Stimulated activated CD4-positive, alpha-beta T cell treated with anti-CD3 and anti-CD28 coated beads, Interleukin-2, amount 100 ng/mL, for 4 hours (primary cell): ENCODE measurements at places on chromosomes 13 and 19.
A peak's percentile ranks its signal among the peaks of the same experiment; 100 is the strongest.

GRCh38 chr13:97223711-97224541 lies 1.8 kb downstream of the MBNL2 start:
- DNase-seq: no peak

GRCh38 chr13:23619068-23619855 lies 49.0 kb downstream of the TNFRSF19 start:
- no peak for DNase-seq

DNA sequence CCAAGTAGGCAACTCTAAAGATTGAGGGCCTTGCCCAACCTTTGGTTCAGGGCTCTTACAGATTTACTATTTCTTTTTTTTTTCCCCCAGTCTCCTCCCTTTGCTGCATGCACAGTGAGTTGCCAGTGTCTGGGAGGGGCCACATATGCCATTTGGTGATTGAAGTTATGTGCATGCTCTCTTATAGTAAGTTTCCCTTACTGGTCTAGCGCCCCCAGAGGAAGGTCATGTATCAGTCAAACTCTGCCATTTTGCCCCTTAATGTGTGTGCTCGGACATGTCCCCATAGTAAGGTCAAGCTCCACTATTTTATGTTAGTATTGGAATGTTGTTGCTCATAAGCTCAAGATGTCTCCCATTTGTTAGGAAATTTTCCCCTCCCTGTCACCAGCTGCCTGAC lies 1138.0 kb upstream of the SLC10A2 start:
- no peak for DNase-seq

DNA sequence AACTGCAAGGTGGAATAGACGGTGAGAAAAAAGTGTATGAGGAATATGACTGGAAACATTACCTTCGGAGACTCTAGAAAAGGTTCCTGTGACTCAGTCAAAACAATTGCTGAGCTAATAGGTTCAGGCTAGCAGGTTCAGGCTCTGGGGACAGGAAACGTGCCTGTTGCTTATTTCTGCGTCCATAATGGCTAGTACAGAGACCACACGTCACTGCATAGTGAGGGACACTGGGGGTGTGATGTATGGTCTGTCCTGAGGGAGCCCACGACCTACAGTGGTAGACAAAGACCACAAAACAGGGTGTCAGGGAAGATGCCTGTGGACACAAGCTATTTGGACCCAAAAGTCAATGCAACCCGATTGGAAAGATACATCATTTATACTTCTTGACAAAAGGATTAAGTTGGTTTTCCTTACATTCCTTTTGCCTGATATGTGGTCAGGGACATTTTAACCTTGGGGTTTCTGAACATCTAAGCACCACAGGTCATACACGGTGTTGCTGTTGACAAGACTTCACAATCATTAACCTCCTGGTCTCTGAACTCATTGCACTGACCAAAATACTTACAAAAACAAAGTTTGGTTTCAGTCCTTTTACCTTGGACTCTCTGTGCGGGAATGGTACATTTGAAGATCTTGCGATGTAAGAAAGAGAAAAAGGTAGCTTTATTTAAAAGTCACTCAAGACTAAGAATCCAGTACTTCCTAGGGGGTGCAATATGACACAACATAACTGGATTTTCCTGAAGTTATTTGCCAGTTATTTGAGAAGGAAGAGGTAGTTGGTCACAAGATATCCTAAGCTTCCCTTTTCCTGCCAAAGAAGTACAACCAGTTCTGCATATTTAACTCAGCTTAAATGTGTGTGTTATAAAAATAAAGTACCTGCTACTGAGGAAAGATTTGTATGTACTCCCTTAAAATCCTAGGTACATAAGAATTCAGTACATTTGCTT lies 20.0 kb downstream of the CRYL1 start:
- no peak for DNase-seq

GRCh38 chr19:8459095-8459494 lies 14.3 kb downstream of the HNRNPM start:
- DNase-seq: no peak

GRCh38 chr19:43798546-43799409 lies 3.5 kb downstream of the LYPD5 start:
- DNase-seq: peak; percentile 82

DNA sequence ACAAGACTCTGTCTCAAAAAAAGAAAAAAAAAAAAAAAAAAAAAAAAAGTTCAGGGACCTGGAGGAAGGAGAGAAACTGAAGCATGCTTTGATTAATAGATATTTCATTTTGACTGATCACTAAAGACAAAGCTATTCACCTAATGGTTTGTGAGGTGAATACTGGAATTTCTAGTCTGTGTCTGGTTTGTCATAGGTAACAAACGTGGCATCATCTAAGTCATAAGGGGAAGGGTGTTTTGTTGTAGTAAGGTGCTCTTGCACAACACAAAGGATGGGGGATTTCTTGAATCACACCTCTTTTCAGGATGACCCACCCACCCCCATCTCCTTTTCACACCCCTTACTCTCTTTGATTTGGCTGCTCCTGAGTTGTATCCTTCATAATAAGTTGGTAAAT lies 13.8 kb upstream of the ZNF69 start:
- DNase-seq: no peak

DNA sequence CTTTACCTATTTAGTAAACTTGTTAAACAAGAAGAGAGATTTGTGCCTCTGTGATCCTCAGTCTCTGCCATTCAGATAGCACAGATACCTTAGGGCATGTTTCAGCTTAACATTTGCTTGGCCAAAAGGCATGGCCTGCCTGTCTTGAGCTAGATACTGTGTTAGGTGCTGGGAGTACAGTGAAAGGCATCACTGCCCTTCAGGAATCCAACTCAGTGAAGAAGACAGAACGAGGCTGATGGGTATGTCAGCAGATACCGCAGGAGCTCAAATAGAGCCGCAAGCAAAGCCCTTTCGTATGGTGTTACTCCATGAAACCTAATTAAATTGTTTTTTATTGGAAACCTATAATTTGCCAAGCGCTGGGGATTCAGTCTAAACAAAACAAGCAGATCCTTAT lies 12.9 kb downstream of the ZNF507 start:
- no peak for DNase-seq

- DNase-seq: no peak
Observed at GRCh38 chr19:13985771-13986347, 20.3 kb downstream of the RFX1 start.

DNA sequence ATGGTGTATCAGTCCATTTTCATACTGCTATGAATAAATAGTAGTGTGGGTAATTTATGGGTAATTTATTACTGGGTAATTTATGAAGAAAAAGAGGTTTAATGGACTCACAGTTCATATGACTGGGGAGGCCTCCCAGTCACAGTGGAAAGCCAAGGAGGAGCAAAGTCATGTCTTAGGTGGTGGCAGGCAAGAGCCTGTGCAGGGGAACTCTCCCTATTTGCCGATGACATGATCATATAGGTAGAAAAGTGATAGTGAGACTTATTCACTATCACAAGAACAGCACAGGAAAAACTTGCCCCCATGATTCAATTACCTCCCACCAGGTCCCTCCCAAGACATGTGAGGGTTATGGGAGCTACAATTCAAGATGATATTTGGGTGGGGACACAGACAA lies 1137.7 kb downstream of the UQCRFS1 start:
- no peak for DNase-seq

GRCh38 chr13:109362616-109363015 lies 423.8 kb downstream of the IRS2 start:
- DNase-seq: no peak

- no peak for DNase-seq
Observed at GRCh38 chr13:43042410-43042921, 19.1 kb downstream of the DNAJC15 start.

- no peak for DNase-seq
Observed at GRCh38 chr13:75153834-75154233, 328.1 kb downstream of the TBC1D4 start.

DNA sequence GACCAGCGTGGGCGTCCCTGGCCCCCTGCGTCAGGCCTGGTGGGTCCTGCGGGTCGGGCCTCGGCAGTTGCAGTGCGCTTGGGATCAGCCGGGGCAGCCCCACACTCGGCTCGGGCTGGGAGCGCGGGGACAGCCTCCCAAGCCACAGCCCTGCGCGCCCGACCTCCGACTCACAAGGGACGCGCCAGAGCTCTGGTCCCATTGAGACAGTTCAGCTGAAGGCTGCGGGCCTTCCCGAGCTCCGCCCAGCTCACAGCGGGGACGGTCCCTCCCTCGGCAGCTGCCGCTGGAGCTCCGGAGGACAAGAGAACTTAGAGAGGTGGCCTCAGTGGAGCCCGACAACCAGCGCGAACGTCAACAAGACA lies 45.7 kb upstream of the ZNF730 start:
- DNase-seq: no peak

- no peak for DNase-seq
Observed at GRCh38 chr13:66681403-66681802, 548.7 kb downstream of the PCDH9 start.

- DNase-seq: no peak
Observed at GRCh38 chr19:3370214-3370720, 3.9 kb downstream of the NFIC start.

DNA sequence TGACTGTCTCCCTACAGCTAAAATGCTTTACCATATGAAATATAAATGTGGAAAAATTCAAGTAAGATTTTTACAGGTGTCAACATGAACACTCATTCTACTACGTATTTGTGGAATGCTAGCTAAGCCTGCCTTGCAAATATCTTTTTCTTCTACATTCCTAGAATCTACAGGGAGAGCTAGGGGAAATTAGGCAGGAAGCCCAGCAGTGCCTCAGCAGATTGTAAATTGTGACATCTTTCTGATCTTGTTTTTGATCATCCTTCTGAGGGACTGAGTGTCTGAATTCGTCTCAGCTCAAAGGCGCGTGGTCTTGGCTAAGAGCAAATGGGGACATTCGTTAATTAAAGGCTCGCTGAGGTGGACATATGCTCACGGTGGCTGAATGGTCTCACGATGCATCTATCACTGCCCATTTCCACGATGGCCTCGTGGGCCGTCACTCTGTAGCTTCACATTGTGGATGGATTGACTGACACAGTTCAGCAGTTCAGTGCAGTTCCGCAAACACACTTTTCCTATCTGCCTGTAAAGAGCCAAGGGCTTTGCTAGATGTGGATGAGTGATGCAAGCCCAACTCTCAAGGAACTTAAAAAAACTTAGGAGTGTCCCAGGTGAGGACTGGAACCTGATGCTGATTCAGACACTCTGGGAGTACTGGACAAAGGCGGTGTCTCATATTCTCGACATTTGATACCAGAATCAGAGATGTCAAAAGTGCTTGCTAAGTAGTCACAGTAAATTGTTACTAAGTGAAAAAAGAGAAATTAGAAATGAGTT lies 562.5 kb downstream of the EFNB2 start:
- no peak for DNase-seq

- DNase-seq: no peak
Observed at GRCh38 chr13:73851104-73851503, 283.1 kb downstream of the KLF12 start.

- DNase-seq: no peak
Observed at GRCh38 chr19:39339674-39340073, 2.5 kb upstream of the SAMD4B start.

DNA sequence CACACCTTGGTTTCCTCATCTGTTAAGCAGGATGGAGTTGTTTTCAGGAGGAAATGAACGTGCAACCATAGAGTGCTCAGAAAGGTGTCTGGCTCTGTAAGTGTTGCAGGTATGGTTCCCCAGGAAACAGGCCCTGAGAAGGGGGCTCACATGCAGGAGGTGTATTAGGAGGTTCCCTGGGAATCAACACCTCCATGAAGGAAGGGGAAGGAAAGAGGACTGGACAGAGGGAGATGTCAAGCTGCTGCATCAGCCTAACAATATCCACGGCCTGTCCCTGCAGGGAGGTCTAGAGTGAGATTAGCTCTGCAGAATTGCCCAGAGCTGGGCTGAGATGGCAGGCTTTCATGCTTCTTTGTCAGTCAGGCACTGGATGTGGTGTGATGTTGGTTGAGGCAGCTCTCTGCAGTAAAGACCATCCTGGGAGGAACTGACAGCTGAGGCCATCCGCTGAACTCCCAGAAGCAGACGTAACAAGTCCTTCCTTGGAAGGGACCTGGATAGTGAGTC lies 373.3 kb downstream of the ZNF536 start:
- no peak for DNase-seq

DNA sequence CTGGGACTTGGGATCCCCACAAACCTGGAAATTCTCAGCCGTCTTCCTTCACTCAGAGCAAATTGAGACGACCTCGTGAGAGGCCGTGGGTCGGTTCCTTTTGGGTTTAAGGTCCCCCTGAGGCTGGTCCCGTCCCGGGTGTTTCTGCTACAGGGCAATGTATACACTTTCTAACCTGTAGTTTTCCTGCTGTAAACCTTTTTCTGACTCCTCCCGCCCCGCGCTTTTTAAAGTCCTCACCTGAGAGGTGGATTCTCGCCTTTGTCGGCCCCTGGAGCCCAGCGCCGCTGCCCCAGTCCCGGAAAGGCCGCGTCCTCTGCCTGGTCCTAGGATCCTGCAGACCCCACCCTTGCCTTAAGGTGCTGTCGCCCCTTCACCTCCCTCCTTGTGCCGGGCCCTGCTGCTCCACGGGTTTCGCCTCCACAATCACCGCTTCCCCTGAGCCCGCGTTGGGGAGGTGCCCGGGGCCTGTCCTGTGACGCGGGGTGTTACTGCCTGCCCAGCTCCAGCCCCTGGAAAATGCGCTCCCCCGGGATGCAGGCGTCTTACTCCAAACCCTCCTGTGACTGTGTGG lies 391 bp downstream of the ZNF761 start:
- DNase-seq: no peak

GRCh38 chr13:48492470-48493065 lies 40.3 kb downstream of the RCBTB2 start:
- DNase-seq: peak; percentile 45

DNA sequence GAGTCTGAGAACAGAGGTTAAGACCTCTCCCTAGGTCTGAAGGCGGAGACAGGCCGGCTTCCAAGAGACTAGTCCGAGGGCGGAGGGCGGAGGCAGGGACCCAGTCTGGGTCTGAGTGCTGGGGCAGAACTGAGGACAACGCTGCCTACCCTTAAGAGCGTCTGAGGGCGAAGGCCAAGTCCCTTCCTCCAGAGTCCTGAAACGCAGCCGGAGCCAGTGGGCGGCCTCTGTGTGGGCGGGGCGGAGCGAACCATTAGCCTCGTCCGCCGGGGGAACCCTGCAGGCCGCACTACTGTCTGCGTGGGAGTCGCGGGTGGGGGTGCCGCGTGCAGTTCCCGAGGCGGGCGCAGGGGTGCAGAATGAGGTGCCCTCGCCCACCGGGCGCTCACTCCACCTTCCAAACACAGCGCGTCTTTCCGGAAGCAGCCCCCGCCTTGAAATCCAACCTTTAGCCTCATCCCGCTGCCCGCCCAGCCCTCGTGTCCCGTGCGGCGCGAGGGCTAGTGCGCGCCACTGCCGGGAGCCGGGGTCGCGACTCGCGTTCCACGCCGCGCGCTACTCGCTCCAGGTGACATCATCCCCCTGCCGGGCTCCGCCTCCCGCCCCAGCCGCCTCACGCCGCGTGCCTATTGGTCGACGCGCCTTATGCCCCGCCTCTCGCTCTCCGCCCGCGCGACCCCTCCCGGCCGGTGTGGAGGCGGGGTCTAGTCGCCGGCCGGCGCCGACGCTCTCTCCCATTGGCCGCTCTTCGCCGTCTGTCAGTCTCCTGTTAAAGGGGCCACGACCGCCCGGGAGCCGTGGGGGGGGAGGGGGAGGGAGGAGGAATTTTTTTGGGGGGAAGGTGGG lies at the start of gene C19orf73:
C19orf73 (minus strand) TSS at position 579 of the 846 bp plus-strand sequence; CDS start at position 458, 121 bp downstream.
- DNase-seq: peak; percentile 93
